ENCODE measurements at places on chromosomes 1 and 21. TPM values are rescaled to one million over a fixed set of nuclear protein-coding genes. Genes with fewer than 3 reads are reported as not detected.
A peak's percentile ranks its signal among the peaks of the same experiment; 100 is the strongest.

GRCh38 chr1:30680429-30680828 lies 43.0 kb downstream of the MATN1 start:
- H3K27ac ChIP-seq = no peak overlapping the region
- peaks cover 2% of the 10 kb centered on the region for H3K4me1 ChIP-seq
- peaks cover 38% of the 10 kb centered on the region for H3K27me3 ChIP-seq

- H3K36me3 ChIP-seq = no peaks in the 10 kb centered on the region
- no peaks in the 10 kb centered on the region for H3K27me3 ChIP-seq
- peak overlapping the region; percentile 81 for H3K4me3 ChIP-seq
- H3K4me1 ChIP-seq = peaks cover 45% of the 10 kb centered on the region
- H3K27ac ChIP-seq = peak overlapping the region; percentile 98
Measured at GRCh38 chr1:8026976-8027747, 1.1 kb upstream of the ERRFI1 start.

GRCh38 chr1:10160173-10160572 lies 50.2 kb upstream of the KIF1B start:
- no peaks in the 10 kb centered on the region for H3K27me3 ChIP-seq
- peak; percentile 8 for DNase-seq
- H3K4me1 ChIP-seq = no peaks in the 10 kb centered on the region
- no peak overlapping the region for H3K4me3 ChIP-seq
- H3K27ac ChIP-seq = no peak overlapping the region

- H3K4me3 ChIP-seq = no peak overlapping the region
- H3K27ac ChIP-seq = peak overlapping the region; percentile 35
- H3K27me3 ChIP-seq = peaks cover 11% of the 10 kb centered on the region
- DNase-seq = no peak
- no peaks in the 10 kb centered on the region for H3K4me1 ChIP-seq
- H3K36me3 ChIP-seq = no peaks in the 10 kb centered on the region
Measured at GRCh38 chr1:100323419-100324106, 28.7 kb upstream of the CDC14A start.

DNA sequence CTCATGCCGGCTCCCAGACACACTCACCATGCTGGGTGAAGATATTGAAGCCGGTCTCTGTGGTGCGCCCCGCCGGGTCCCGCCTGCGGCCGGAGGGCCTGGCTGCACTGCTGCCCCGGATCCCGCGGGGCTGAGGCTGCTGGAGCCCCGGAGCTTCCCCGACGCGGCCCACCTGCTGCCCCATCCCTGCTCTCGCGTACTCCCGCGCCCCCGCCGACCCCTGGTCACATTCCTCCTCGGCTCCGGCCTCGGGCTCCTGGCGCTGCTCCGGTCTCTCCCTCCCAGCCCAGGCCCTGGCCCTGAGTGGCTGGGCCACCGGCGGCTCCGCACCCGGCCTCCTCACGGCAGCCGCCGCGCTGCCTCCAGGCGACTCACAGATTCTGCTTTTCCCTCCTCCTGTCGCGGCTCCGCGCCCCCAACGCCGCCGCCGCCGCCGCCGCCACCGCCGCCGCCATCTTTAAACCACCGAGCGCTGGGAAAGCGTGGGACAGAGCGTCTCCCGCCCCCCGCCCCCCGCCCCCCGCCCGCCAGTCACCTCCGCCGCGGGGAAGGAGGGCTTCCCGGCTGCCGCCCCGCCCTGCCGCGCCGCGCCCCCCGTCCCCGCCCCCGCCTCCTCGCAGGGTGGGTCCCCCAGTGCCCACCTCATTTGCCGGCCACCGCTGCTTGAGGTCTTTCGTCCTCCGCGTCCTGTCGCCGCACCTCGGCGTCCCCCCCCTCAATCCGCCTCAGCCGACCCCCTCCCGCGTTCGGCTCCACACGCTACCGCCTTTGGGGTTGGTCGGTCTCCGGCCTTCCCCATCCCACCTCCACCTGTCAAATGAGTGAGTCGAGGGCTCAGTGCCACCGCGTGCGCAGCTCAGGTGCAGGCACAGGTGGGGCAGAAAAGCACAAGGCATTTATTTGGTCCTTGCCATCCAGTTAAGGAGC lies at the start of gene ABL2:
Gene ABL2 (minus strand): TSS at position 464 of the 927 bp plus-strand sequence. CDS start 280 bp downstream, at position 184.
- H3K4me1 ChIP-seq = peaks cover 19% of the 10 kb centered on the region
- DNase-seq = peak; percentile 91
- peaks cover 1% of the 10 kb centered on the region for H3K36me3 ChIP-seq
- H3K27ac ChIP-seq = peak within 1 kb of the TSS; percentile 64

DNA sequence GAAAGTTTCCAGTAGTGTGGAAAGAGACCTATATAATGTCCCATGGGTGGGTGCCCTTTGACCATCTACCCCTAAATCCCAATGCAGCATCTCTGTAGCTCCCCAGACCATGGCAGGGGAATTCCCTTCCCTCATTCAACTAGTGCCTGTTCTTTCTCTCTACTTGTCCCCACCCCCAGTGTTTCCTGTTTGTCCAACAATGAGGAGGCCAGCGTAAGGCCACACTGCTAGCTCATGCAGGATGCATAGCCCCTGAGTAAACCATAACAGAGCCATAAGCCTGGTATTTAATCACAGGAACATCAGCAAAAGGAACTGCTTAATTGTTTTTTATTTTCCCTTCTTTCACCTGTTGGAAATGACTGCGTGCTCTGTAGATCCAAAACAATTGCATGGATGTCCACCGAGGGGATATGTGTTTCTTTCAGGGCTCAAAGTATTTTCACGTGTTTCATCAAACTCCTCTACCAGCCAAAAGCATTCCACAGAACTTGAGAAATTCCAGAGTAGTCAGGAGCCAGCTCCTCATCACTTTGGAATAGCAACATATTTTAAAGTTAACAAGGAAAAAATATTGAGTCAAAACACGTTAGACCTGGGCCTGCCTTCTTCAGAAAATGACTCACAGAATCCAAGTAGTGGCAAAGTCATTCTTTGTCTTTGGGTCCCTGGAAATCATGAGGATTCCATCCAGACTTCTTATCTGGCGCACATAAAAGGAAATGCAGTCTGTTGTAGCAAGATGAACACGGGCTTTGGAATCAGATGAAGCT lies 162.5 kb upstream of the SGIP1 start:
- H3K27ac ChIP-seq = peak overlapping the region; percentile 77
- peak; percentile 71 for DNase-seq
- no peak overlapping the region for H3K4me3 ChIP-seq
- peaks cover 45% of the 10 kb centered on the region for H3K4me1 ChIP-seq

GRCh38 chr1:12441414-12442105 lies 176.4 kb downstream of the DHRS3 start:
- H3K27ac ChIP-seq = no peak overlapping the region
- no peak overlapping the region for H3K4me3 ChIP-seq
- peaks cover 21% of the 10 kb centered on the region for H3K4me1 ChIP-seq
- peaks cover 7% of the 10 kb centered on the region for H3K36me3 ChIP-seq

GRCh38 chr1:203140743-203141520 lies 13.4 kb downstream of the ADORA1 start:
- no peak overlapping the region for H3K4me3 ChIP-seq
- no peak overlapping the region for H3K27ac ChIP-seq
- H3K36me3 ChIP-seq = no peaks in the 10 kb centered on the region
- peaks cover 20% of the 10 kb centered on the region for H3K27me3 ChIP-seq
- no peaks in the 10 kb centered on the region for H3K4me1 ChIP-seq

GRCh38 chr1:202034683-202035462 lies 24.5 kb downstream of the ELF3 start:
- H3K36me3 ChIP-seq = no peaks in the 10 kb centered on the region
- peak overlapping the region; percentile 85 for H3K27ac ChIP-seq
- no peaks in the 10 kb centered on the region for H3K27me3 ChIP-seq
- peaks cover 20% of the 10 kb centered on the region for H3K4me1 ChIP-seq
- peak; percentile 93 for DNase-seq

DNA sequence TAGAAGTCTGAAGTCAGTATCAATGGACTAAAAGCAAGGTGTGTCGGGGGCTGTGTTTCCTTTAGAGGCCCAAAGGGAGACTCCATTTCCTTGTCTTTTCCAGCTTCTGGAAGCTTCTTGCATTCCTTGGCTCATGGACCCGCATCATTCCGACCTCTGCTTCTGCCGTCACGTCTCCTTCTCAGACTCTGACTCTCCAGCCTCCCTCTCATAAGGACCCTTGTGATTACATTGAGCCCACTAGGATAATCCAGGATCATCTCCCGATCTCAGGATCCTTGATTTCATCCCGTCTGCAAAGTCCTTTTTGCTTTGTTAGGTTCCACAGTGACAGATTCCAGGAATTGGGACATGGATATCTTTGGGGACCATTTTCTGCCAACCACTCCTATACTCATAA lies 265.8 kb upstream of the CSF3R start:
- no peak overlapping the region for H3K4me3 ChIP-seq
- H3K4me1 ChIP-seq = no peaks in the 10 kb centered on the region
- H3K27me3 ChIP-seq = no peaks in the 10 kb centered on the region
- H3K36me3 ChIP-seq = no peaks in the 10 kb centered on the region
- DNase-seq = no peak

- no peaks in the 10 kb centered on the region for H3K27me3 ChIP-seq
- no peak overlapping the region for H3K4me3 ChIP-seq
Measured at GRCh38 chr1:58739856-58740466, 40.1 kb upstream of the MYSM1 start.

DNA sequence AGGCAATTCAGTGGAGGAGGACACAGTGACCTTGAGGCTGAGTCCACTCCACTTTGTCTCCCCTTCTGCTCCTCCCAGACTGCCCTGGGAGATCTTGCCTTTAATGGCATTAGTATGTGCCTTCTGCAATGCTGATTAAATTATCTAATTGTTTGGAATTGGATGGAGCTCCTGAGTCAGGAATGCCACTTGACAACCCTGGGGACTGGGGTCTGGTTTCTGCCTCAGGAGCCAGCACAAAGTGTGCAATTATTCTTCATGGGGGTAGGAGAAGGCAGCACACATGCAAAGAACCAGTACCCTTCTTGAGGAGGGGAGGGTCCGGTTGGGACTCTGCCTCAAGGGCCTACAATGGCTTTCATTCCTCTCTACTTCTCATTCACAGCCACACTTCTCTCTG lies 11.9 kb upstream of the PLXNA2 start:
- peaks cover 30% of the 10 kb centered on the region for H3K27me3 ChIP-seq
- H3K36me3 ChIP-seq = no peaks in the 10 kb centered on the region
- no peak overlapping the region for H3K4me3 ChIP-seq
- peak; percentile 39 for DNase-seq
- peaks cover 21% of the 10 kb centered on the region for H3K4me1 ChIP-seq

DNA sequence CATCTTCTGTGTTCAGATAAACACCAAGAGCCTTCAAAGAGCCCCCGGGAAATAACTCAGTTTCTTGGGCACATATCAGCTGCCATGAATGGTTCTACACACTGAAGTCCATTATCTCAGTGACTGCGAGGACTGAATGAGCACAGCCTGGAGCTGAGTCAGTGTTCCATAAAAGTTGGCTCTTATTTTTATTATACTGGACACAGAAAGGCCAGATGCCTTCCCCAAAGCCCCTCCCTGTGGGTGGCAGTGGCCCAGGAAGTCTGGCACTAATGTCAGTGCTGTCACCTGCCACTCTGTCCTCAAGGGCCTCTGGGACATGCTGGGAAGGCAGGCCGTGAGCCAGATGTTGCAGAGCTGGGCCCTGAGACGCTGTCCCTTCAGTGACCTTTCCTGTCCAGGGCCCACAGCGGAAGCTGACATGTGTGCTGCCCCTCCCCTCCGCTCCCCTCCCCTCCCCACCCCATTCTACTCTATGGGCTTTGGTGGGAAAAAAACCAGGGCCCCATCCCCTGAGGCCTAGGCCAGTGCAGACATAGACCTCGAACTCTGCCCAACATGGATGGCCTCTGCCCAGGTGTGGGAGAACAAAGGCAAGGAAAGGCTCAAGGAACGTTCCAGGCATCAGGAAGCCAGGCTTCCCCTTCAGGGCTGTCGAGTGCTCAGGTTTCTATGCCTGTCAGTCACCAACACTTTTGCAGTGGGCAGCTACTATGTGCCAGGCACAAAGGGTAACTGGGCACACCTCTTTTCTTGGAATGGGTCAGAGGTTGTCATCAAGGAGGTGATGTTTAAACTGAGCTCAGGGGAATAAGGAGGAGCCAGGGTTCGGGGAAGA lies 22.4 kb upstream of the NPPB start:
- no peaks in the 10 kb centered on the region for H3K4me1 ChIP-seq
- H3K36me3 ChIP-seq = no peaks in the 10 kb centered on the region
- peaks cover 4% of the 10 kb centered on the region for H3K27me3 ChIP-seq
- no peak overlapping the region for H3K4me3 ChIP-seq
- H3K27ac ChIP-seq = no peak overlapping the region

DNA sequence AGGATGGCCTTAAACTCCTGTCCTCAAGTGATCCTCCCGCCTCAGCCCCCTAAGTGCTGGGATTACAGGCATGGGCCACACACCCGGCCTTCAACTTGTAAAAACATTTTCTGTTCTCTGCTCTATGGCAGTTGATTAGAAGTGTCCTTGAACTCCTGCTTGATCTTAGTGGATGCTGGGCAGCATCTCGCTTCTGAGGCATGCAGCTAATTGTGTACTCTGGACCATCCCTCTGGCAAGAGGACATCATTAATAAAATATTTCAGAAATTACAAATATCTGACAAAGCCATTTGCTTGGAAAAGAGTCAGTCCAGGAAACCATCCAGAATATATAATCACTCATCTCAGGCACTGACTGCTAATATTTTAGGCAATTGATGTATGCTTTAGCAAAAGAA lies 8.1 kb downstream of the NGF start:
- peaks cover 98% of the 10 kb centered on the region for H3K4me1 ChIP-seq
- no peak overlapping the region for H3K4me3 ChIP-seq
- H3K36me3 ChIP-seq = peaks cover under 1% of the 10 kb centered on the region
- H3K27ac ChIP-seq = peak overlapping the region; percentile 95
- DNase-seq = no peak

GRCh38 chr1:3495776-3496745 lies 41.6 kb downstream of the ARHGEF16 start:
- no peak overlapping the region for H3K27ac ChIP-seq
- H3K4me1 ChIP-seq = peaks cover 10% of the 10 kb centered on the region
- peak; percentile 97 for DNase-seq
- no peak overlapping the region for H3K4me3 ChIP-seq
- H3K36me3 ChIP-seq = no peaks in the 10 kb centered on the region
- H3K27me3 ChIP-seq = no peaks in the 10 kb centered on the region

- no peaks in the 10 kb centered on the region for H3K4me1 ChIP-seq
- no peak overlapping the region for H3K27ac ChIP-seq
- no peak for DNase-seq
- no peak overlapping the region for H3K4me3 ChIP-seq
- no peaks in the 10 kb centered on the region for H3K27me3 ChIP-seq
- no peaks in the 10 kb centered on the region for H3K36me3 ChIP-seq
Measured at GRCh38 chr1:65213271-65214023, 65.4 kb downstream of the AK4 start.

DNA sequence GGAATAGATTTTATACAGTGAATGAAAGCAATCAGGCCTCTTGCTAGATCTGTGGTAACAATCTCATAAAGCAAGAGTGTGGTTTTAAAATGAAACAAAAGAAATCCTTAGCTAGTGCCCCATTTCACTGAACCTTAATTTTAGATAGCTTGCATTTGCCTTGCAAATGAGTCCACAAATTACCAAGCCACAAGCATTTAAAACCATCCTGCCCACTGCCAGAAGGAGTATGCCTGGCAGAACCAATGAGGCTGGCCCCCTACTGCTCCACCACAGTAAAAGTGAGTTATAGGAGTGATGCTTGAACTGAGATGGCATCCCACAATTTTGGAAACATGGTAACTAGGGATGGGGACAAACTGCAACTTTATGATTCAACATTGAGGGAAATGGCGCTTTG lies 206.4 kb upstream of the LMO4 start:
- DNase-seq = no peak
- H3K4me1 ChIP-seq = peaks cover 7% of the 10 kb centered on the region
- H3K27ac ChIP-seq = no peak overlapping the region
- H3K36me3 ChIP-seq = no peaks in the 10 kb centered on the region
- H3K4me3 ChIP-seq = no peak overlapping the region

Gene TSACC
- total RNA-seq = not detected

Gene IVL
- not detected for total RNA-seq

Gene TRIM17
- under 0.01 TPM for total RNA-seq

Gene LRRC71
- 0.59 TPM for total RNA-seq

Gene BMP8A
- 2.4 TPM for total RNA-seq

Gene CAMTA1
- 38.0 TPM for total RNA-seq

Data from osteoblast (primary cell).